NCI-H524 (cell line): ENCODE measurements at places on chromosomes 1 and 21.

GRCh38 chr21:35045542-35046262, 3.4 kb downstream of the RUNX1 start:
- no peak for DNase-seq

GRCh38 chr1:39346872-39347271, 142.4 kb downstream of the MACF1 start:
- no peak for DNase-seq

- DNase-seq, result no peak
Observed at GRCh38 chr1:54161495-54162168, 8.8 kb upstream of the CDCP2 start.

DNA sequence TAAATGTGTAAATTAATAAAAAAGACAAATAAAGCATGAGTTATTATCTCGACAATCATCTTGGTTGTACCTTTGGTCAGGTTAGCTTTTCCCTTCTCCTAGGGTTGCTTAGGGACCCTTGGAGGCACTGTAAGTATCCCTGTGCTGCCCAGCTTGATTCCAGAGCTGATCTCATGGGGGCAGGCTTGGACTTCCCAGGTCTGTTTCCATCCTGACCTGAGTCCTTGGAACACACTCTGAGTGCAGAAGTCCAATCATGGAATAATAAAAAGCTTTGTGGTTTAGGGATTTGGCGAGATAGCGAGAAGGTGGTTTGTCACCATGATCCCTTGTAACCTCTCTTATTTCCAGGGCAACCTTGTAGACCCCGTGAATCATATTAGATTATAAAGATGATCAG, 18.7 kb upstream of the PAPPA2 start:
- DNase-seq, result no peak

DNA sequence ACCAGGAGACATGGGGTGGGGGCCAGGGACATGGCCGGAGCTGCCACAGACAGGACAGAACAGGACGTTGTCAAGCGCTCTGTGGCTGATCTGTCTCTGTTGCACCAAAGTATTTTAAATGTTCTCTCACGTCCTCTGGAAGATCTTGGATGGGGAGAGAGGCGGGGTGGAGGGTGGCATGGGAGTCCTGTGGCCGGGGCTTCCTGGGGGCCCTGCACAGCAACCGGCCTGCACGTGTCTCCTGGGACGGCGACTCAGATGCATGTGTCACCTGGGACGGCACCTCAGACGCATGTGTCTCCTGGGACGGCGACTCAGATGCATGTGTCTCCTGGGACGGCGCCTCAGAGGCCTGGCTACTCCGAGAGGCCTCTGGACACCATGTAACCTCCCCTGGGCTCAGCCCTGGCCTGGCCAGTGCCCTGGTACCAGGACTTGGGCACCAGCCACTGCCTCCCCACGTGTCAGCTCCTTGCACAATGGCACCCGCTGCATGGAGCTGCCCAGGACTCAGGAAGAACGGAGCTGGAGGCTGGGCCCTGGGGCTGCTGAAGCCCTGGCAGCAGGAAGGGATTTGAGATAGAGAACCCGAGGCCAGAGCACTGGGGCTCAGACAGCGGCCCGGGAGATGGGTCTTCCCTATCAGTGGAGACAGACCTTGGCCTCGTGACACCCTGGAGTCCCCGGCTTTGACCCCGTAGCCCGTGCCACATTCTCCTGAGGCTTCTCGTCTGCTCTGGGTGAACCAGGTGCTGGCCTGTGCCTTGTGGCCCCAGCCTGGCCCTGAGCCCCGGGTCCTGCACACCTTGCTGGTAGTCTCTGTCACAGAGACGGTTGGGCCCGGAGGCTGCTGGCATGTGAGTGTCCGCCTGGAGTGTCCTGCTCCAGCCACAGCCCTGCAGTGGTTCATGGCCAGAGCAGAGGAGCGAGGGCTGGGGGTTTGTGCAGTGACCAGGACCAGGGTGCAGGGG, 14.7 kb upstream of the SLC19A1 start:
- no peak for DNase-seq

- DNase-seq, result no peak
Observed at GRCh38 chr1:228022571-228023293, 15.9 kb downstream of the WNT3A start.

GRCh38 chr1:175604039-175604941, 139.1 kb downstream of the TNR start:
- no peak for DNase-seq

GRCh38 chr1:56505792-56506743, 73.3 kb downstream of the PLPP3 start:
- peak; percentile 23 for DNase-seq

- no peak for DNase-seq
Observed at GRCh38 chr21:25944082-25944481, 209.3 kb downstream of the GABPA start.

DNA sequence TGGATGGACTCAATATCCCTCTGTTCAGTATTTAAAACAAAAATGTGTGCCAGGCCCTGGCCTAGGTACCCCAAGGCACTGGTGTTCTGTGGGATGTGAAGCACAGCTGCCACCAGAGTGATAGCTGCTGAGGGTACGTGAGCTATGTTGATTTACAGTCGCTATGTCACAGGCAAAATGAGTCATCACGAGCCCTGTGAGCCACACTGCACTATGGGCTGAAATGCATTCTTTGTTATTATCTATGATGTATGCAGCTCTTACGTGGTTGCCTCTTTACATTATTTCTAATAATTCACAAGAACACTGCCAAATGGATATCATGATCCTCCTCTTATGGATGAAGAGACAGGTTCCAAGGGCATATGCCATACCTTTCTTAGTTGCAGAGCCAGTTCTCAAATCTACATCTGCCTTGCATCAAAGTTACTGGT, 2.1 kb downstream of the TEX38 start:
- DNase-seq, result no peak

DNA sequence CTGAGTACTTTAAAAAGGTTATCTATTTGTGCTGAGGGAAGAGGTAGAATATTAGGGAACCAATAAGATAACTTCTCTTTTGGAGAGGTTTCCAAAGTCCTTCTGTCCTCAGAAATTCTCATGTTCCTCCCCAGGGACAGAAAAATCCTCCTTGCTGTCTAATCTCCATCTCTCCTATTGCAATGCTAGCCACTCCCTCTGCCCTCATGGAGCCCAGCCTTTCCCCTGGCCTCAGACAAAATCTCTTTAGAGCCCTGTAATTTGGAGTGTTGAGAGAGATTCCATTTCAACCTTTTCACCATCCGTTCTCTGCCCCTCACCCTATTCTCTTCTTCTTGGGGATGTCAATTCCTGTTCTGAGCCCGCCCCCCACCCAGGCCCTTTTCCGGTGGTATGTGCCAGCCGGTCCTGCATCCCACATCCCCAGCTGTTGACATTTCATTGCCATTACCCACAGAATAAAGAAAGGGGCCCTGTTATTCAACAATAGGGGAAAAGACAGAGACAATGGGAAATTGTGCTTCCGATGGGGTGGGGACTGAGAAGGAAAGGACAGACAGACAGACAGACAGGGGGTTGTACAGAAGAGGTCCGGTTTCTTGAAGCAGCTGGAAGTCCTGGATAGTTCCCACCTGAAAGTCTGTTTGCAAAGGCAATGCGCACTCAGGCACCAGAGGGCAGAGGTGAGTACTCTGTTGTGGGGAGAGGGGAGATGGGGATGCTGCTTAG, at the start of gene HAPLN2:
HAPLN2 (plus strand) TSS at position 563 of the 729 bp plus-strand sequence. CDS start 4,076 bp downstream, outside the sequence.
- DNase-seq, result peak; percentile 50

- DNase-seq, result no peak
Observed at GRCh38 chr21:46552274-46552673, 52.6 kb downstream of the S100B start.

DNA sequence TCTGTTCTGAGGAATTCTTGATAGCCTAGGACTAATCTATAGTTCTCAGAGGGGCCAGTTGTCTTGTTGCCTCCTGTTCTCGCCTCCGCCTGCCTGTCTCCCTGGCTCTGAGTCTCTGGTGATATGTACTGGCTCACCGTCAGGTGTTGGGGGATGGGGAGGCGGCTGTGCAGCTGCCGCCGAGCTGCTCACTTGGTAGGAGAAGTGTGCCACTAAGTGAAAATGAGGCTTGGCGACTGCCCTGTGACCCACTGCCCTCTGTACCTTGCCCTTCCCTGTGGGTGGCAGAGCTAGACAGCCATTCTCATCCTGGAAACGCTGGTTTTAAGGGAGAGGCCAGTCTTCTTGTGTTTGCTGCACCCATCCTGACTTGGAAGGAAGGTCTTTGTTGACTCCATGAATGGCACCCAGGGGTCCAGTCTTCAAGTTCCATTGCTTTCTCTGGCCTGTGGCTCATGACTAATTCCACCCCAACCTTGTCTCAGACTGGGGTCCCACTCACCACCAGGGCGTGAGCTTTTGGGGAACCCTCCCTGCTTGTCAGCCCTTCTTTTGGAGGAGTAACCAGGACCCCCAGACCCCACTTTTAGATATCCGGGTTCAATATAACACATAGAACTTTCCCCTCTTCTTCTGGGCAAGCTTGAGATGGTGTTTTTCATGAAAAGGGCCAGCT, 120.6 kb downstream of the CACNA1E start:
- DNase-seq, result no peak

- no peak for DNase-seq
Observed at GRCh38 chr1:197837911-197838310, 62.6 kb upstream of the DENND1B start.

DNA sequence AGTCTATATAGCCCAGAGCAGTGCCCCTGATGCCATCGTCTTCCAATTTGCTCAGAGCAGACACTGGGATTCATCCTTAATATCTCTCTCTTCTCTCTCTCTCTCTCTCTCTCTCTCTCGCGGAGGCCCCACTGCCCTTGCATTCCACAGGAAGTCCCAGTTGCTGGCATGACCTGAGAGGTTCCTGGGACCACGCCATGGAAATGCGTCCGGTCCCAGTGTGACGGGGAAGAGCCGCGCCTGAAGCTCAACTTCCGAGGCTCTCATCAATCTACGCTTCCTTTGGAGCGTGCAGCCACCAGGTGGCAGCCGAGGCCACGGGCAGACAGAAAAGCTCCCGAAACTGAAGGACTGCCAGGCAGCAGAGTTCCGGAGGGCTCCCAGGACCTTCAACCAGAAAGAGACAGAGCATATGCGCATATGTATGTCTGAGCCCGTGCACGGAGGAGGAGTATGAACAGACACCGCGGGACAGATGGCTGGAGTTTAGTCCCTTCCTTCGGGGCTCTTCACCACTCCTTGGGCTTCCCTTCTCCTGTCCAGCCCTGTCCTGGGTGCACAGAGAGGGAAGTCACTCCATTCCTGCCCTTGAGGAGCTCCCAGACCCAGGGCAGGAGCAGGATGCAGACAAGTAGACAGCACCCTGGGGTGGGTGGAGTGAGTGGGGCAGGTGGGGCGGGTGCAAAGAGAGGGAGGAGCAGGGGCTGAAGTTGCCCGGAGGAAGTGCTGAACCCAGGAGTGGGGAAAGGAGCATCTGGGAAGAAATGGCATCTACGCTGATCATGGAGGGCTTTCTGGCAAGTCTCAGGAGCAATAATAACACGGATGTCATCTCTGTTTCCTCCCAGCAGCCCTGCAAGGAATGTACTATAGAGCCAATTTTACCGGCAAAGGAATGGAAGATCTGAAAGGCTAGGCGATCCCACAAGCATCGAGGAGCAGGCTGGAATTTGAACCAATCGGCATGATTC, 10.5 kb downstream of the PDZK1IP1 start:
- DNase-seq, result peak; percentile 96

DNA sequence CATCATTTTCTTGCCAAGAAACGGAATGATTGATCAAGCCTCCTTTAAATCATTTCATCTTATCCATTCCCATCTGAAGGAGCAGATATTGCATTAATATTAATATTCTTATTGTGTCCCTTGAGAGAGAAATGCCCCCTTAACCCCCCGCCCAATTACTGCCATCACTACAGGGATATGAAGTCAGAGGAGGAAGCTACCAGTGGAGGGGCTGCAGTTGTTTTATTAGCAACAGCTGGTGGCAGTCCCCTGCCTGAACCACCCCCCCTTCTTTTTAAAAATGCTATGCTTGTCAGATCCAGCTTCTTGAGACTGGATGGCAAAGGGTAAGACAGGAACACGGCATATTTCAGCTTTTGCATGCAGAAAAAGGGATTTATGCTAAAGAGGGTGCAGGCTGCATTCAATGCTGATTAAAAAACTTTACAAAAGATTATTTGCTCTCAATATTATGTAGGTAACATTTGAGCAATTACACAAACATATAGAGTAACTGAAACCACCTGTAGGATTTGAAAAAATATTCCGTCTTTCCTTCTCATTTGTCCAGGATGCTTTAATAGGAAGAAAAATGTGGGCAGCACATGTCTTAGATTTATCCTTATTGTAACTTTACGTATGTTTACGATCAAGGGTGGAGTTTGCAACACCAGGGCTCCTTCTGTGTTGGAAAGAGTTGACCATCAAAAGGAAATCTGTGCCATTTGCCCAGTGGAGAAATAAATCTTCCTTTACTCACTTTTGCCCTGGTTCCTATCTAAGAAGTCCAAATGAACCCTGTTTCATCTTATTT, 77.7 kb downstream of the ZBTB18 start:
- DNase-seq, result no peak

GRCh38 chr21:36452281-36452825, 27.6 kb downstream of the CLDN14 start:
- no peak for DNase-seq

DNA sequence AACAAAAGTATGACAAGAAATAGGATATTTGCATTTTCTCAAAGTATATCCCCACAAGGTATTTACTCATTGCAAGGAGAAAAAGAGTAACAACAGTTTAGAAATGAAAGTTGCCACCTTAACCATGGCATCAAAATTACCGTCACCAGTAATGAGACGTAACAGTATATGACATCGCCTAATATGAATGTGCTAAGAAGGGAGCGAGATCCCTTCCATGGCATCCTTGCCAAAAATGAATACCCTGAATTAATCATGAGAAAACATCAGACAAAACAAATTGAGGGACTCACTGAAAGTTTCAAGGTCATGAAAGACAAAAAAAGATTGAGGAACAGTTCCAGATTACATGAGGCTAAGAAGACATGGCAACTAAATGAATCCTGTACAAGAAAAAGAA, 78.9 kb upstream of the MROH9 start:
- DNase-seq, result no peak

DNA sequence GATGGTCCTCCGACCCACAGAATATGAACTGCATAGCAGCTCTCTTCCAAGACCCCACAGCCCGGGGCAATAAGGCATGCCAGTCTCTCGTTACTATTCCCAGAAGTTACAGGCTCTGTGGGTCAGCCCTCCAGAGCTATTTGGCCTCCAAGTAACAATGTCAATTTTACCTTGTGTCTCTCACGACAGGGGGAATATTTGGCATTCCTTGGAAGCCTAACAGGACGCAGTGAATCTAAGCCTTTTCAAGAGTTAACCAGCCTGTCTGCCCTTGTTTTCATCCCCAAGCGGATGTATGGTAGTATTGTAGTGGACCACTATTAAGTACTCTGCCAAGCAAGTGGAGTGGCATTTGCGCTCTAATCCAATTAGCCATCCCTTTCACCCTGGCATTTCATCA, 24.4 kb upstream of the GNG4 start:
- peak; percentile 73 for DNase-seq
